Neural crest cell (in vitro differentiated cells): ENCODE measurements at places on chromosomes 11 and 22. TPM values are rescaled to one million over a fixed set of nuclear protein-coding genes. Genes with fewer than 3 reads are reported as not detected.
A peak's percentile ranks its signal among the peaks of the same experiment; 100 is the strongest.

Gene MAJIN
- not detected in 2 replicates for total RNA-seq

- peak overlapping the region; percentile 68 for H3K27ac ChIP-seq
- no peak for DNase-seq
- H3K4me1 ChIP-seq = peaks cover 4% of the 10 kb centered on the region
These were observed 107.8 kb downstream of the FAR1 start for GRCh38 chr11:13776134-13776815.

Gene RASGRP2
- total RNA-seq = 0.93 and 1.5 TPM in 2 replicates

GRCh38 chr22:38086001-38086845, 2.2 kb upstream of the SLC16A8 start:
- H3K4me3 ChIP-seq = no peak overlapping the region
- peaks cover 24% of the 10 kb centered on the region for H3K4me1 ChIP-seq
- H3K36me3 ChIP-seq = no peaks in the 10 kb centered on the region
- H3K27ac ChIP-seq = no peak overlapping the region

Gene SMIM35
- total RNA-seq = not detected in 2 replicates

Gene GLYATL2
- total RNA-seq = 2.3 and 2.4 TPM in 2 replicates

GRCh38 chr11:45606514-45607281, 58.7 kb downstream of the CHST1 start:
- H3K27me3 ChIP-seq = peaks cover 13% of the 10 kb centered on the region
- peak; percentile 55 for DNase-seq
- H3K4me3 ChIP-seq = no peak overlapping the region
- H3K27ac ChIP-seq = no peak overlapping the region
- H3K36me3 ChIP-seq = no peaks in the 10 kb centered on the region

DNA sequence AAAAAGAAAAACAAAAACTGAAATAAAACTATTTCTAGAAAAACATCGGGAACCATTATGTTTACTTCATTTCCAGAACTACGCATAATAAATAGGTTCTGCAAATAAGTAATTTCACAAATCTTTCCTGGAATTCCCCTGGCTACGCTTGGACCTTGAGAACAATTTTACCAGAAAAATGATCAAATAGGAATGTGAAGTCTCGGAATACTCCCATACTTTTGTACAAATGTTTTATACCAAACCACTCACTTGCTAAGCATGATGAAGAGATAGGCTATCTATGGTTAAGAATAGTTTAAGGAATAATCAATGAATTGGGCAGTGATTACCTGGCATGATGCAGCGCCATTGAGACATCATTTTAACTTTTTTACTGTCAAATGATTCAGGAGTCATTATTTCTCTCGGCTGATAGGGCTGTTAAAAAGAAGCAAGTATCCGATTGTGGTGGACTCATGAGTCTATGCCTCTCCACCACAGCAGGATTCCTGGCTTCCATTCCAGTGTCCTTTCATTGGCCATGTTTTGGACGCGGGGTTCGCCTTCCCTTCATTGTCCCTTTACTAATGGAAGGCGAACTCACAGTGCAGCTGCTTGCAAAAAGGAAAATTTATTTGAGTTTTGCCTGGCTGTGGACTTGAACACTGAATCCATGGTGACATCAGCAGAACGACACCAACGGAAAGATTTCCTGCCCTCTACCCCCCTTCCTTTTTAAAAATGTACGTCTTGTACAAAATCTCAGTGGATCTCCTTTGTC, 39.9 kb upstream of the BLID start:
- no peak overlapping the region for H3K4me3 ChIP-seq
- H3K36me3 ChIP-seq = no peaks in the 10 kb centered on the region
- no peak for DNase-seq
- no peak overlapping the region for H3K27ac ChIP-seq
- peaks cover 68% of the 10 kb centered on the region for H3K4me1 ChIP-seq

Gene CARNS1
- total RNA-seq = 0.07 and 0.12 TPM in 2 replicates

- no peaks in the 10 kb centered on the region for H3K36me3 ChIP-seq
- H3K27me3 ChIP-seq = no peaks in the 10 kb centered on the region
- DNase-seq = no peak
- no peak overlapping the region for H3K27ac ChIP-seq
- H3K4me1 ChIP-seq = no peaks in the 10 kb centered on the region
- no peak overlapping the region for H3K4me3 ChIP-seq
These were observed 858.8 kb downstream of the TBC1D22A start for GRCh38 chr22:47621253-47621652.

DNA sequence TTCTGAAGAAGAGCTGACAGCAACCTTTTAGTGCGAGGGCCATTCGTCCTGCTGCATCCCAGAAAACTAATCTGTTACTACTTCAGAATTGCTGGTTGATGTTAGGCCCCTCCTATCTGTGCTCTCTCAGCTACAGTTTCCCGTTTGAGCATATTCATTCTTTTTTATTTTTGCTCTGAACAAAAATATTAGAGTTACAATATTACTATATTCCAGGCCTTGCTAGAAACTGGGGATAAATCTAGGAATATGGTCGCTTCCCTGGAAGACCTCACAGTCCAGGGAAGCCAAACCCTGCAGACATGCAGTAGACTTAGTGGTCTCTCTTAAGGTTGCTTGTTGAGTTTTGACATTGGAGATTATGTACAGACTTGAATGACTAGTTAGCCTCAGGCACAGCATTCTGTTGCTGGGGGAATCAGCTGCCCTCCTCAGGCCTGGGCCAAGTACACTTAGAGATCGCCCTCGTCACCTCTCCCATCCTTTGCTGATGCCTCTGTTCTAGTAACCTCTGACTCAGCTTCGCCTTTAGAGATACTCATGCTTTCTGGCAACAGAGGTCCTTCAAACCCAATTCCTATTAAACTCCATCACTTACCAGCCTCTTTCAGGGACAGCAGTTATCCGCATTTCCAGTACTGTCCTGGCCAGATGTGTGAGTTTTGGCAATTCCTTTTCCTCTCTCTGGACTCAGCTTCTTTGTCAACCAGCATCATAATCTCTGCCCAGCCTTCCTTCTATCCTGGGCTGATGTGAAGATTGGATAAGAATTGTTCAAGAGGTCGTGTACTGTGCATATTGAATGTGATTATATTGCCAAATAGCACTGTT, 698 bp upstream of the ANAPC15 start:
- no peak for DNase-seq
- H3K4me1 ChIP-seq = peaks cover 28% of the 10 kb centered on the region
- H3K27me3 ChIP-seq = peaks cover 28% of the 10 kb centered on the region

Gene CDC42EP2
- total RNA-seq = 2.3 and 4.0 TPM in 2 replicates
